ENCODE measurements at places on chromosomes 11 and 22.

- no peak for DNase-seq
Measured at GRCh38 chr22:47543447-47543846, 781.0 kb downstream of the TBC1D22A start.

DNA sequence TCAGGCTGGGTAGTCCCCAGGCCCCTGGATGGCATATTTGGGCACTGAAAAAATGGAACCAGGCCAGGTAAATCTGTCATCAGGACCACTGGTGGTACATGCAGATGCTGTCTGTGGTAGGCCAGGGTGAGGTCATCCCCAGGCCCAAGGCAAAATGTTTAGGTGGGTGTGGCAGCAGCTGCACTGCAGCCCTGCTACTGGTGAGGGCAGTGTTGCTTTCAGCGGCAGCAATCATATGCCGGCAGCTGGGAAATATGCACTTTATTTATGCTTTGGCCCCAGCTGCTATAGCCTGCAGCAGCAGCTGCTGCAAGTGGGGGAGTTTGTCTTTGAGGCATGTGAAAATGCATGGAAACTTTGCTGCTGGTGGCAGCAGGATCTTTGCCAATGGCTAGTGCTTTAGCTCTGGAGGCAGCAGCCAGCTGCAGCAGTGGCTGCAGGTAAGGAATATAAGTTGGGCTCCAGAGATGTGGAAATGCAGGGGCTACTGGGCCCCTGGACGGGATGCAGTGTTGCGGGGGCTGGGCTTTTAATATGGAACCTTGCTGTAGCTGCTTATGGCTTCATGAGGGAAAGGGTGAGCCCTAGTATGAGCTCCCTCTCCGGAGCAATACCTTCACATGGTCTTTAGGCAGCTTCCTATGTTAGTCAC lies 365.7 kb upstream of the CADM1 start:
- DNase-seq: no peak

DNA sequence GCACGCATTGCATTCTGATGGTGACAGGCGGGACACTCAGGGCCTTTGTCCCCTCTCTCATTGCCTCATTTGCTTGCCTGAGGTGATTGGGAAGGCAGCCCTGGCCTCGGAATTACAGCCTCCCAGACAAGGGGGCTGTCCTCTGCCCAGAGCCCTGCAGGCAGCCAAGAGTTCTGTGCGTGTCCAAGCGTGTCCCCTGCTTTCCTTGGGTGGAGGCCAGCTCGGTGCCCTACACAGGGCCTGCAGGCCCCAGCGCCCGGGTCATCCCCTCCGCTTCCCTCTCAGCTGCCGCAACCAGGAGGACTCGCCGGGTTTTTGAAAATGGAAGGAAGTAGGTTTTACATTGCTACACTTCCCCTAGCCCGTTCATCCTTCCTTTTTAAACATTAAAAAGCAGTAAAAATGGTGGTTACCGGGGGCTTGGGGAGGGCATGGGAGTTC lies 1.9 kb downstream of the GRAMD4 start:
- DNase-seq: no peak

DNA sequence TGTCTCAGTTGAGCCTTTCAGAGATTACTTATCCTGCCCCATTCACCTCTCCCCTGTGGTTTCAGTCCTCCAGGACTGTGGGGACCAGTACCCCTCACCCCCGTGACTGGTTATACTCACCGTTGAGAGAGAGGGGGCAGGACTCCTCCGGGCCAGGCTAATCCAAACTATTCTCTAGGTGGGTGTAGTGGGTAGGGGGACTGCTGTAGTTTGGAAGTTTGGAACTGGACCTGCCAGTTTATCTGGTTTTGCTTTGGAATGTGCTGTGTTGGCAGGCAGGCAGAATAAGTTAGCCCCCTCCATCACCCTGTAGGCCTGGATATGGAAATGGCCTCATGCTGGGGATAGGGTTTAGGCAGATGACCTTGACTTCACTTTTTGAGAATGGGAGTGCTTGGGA lies 13.5 kb downstream of the TEAD1 start:
- DNase-seq: no peak

DNA sequence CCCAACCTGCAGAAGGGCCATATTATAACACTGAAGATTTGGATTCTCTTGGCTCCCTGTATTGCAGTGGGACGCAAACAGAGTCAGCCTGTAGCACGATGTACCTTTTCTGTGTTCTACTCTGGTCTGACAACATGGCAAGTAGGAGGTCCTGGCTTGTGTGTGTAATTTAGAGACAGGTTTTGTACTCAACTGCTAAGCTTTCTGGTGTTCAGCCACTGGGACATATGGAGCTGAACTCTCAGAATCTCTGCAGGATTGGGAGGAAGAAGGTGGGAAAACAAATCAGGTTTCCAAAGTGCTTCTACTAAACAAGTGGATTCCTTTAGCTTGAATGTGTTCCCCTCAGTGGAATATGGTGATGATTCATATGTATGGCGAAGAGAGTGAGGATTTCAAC lies 192.5 kb upstream of the MTMR2 start:
- DNase-seq: no peak

GRCh38 chr11:107605061-107606006 lies 14.4 kb downstream of the ELMOD1 start:
- no peak for DNase-seq

GRCh38 chr11:86487671-86488070 lies 113.0 kb downstream of the CCDC81 start:
- no peak for DNase-seq

DNA sequence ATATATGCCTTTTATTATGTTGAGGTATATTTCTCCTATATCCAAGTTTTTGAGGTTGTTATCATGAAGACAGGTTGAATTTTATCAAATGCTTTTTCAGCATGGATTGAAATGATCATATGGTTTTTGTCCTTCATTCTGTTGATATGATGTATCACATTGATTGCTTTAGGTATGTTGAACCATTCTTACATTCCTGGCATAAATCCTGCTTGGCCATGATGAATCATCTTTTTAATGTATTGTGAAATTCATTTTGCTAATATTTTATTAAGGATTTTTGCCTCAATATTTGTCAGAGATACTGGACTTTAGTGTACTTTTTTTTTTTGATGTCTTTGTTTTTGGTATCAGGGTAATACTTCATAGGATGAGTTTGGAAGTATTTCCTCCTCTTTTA lies 283.8 kb upstream of the C11orf87 start:
- no peak for DNase-seq

DNA sequence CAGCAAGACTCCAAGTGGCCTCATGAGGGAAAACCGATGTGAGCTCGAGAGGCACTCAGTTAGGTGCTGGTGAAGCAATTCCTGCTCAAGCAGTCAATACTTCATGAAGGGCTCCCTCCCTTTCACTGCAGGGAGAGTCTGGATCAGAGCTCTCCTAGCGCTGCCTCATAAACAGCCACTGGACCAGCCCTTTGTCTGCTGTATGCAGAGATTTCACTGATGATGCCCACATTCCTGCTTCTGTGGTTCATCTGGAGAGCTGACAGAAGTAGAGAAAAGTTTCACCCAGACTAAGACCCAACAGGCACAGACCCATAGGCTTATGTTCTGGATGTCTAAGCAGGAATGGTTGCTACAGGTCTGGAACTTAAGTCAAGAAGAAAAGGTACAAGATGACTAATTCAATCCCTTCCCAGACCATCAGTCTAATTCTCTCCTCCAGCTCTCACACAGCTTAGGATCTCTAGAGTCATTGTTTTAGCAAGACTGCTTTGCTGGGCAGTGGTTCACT lies 4.0 kb downstream of the UCP2 start:
- no peak for DNase-seq

DNA sequence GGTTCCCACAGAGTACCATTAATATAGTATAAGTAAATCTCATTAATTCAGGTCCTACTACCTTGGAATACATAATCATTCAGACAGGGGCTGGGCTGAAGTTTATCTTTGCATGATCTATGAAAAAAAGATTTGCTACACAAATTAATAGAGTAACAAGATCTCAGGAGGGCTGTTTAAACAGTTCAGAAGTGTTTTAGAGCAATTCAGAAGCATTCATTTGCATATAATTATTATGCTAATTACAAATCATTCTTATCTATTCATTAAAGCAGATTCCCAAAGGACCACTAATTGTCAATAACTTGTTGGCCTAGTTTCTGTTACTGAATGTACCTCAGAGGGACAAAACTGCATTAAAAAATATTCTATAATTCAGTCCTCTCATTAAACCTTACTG lies 40.5 kb downstream of the PITPNB start:
- no peak for DNase-seq

DNA sequence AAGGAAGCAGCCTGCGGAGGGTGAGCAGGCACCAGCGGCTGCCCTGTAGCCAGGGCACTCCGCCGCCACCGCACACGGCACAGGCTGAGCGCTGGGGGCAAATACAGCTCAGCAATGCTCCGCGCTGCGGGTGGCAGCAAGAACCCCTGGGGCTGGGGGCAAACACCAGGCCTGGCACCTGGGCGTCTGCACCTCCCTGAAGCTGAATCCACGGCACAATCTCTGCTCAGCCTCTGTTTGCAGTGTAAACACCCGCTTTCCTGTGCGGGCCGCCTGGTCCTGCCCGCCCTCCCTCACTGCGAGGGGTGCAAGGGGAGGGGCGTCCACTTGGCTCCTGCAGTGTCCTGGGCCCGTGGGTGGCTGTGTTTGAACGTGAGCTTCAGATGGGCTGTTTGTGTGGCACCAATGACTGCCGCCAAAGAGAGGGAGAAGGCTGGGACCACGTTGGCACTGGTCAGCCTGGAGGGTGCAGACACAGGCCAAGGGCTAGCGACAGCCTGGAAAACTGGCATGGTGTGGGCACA lies 14.8 kb upstream of the MPPED1 start:
- no peak for DNase-seq

- DNase-seq: no peak
Measured at GRCh38 chr22:36862251-36863242, 1.7 kb downstream of the NCF4 start.

DNA sequence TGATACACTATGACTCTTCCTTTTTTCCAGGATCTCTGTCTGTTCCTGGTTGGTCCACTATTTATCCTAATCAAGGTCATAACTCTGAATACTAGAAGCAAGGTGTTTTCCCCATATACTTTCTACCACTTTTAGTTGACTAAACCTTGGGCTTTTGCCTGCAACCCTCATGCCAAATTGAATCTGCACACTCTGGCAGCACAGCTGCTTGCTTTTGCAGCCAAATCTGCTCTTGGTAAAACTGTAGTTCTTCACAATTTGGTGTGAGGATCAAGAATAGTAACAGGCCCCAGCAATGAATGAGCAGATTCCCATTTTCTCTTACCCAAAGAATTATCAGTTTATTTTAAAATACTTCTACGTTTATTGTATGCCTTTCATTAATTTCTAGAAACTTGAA lies 586.5 kb upstream of the CNTN5 start:
- no peak for DNase-seq

- no peak for DNase-seq
Measured at GRCh38 chr22:35368386-35368785, 12.5 kb upstream of the HMOX1 start.

- no peak for DNase-seq
Measured at GRCh38 chr11:74540270-74540669, 46.7 kb upstream of the LIPT2 start.

DNA sequence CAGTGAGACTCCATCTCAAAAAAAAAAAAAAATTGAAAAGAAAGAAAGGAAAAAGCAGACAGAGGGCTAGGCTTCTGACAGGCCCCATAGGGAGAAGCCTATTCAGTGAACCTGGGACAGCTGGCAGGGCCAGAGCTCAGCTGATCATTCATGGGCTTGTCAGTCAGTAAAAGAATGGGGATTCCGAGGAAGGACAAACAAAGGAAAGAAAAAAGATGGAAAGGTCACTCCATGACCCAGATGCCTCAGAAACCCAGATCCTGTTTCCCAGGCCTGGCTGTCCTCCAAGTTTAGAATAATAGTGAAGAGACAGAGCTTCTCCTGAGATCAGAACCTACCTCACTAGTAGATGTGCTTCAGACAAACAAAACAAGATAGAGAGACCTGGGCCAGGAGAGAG lies 34.3 kb upstream of the ASPHD2 start:
- no peak for DNase-seq

GRCh38 chr11:40338739-40339138 lies 1120.7 kb downstream of the LRRC4C start:
- DNase-seq: no peak

DNA sequence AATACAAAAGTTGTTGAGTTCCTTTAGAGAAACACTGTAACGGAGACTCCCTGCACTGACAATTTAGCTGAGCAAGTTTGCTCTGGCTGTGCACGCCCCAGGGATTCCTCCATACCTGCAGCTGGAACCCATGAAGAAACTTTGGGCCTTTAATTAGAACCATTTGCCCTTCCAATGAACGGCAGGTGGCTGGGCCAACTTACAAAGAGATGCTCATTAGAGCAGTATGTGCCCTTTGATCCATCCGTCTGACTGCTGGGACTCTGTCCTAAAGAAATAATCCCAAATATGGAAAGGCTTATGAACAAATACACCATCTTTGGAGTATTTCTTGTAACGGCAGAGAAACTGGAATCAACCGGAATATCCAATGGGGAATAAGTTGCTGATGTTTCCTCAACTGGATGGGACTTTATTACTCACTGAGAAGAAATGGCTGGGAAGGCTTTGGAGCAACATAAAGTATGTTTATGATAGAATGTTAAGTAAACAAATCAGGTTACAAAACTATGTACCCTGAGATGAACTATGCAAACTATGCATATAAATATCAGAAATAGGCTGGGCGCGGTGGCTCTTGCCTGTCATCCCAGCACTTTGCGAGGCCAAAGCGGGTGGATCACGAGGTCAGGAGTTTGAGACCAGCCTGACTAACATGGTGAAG lies 24.4 kb upstream of the FBLN1 start:
- no peak for DNase-seq

GRCh38 chr11:11978098-11978637 lies 30.3 kb downstream of the DKK3 start:
- DNase-seq: no peak

DNA sequence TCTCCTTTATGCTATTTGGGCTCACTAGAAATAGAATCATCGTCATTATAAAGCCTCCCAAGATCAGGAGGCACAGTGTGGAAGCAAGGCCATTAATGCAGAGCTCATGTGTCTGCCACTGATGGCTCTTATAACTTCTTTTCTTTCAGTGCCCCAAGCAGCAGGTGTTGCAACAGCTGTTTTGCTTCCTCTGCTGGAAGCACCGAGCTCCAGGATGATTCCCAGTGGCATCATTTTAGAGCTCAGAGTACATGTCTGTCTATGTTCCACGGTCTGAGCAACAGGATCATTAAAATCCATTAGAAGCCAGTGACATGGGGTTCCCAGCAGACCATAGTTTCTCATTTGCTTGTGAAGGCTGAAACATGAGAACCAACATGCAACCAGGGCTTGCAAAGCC lies 803.0 kb upstream of the FAT3 start:
- DNase-seq: no peak

DNA sequence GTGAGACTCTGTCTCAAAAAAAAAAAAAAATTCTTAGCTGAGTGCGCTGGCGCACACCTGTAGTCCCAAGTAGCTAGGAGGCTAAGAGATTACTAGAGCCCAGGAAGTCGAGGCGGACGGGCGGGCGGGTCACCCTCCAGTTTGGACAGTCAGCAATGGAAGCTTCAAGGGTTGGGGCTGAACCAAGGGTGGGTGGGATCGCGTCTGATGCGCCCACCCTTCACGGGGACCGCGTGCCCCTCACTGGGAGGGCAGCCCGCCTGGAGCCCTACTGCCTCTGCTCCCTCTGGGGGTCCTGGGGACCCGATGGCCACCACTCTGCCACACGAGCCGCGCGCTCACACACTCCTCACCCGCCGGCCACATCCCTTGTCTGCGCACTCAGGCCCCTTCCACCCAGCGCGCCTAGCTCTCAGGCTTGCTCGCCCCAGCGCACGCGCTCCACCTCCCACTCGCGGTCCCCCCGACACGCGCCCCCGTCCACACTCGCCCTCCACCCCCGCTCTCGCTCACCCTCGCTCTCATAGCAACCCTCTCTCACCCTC lies 494 bp downstream of the CHID1 start:
- no peak for DNase-seq

- DNase-seq: no peak
Measured at GRCh38 chr11:24773322-24773721, 276.5 kb downstream of the LUZP2 start.

GRCh38 chr22:42363892-42364291 lies 68.3 kb downstream of the NFAM1 start:
- DNase-seq: no peak

All from stimulated activated CD4-positive, alpha-beta T cell treated with anti-CD3 and anti-CD28 coated beads, TNF-alpha, amount 100 ng/mL, for 24 hours (primary cell).